ENCODE measurements at places on chromosomes 2 and 18.
A peak's percentile ranks its signal among the peaks of the same experiment; 100 is the strongest.

GRCh38 chr2:70994009-70994698 is 519 bp downstream of the TEX261 start:
- peak; percentile 74 for DNase-seq

DNA sequence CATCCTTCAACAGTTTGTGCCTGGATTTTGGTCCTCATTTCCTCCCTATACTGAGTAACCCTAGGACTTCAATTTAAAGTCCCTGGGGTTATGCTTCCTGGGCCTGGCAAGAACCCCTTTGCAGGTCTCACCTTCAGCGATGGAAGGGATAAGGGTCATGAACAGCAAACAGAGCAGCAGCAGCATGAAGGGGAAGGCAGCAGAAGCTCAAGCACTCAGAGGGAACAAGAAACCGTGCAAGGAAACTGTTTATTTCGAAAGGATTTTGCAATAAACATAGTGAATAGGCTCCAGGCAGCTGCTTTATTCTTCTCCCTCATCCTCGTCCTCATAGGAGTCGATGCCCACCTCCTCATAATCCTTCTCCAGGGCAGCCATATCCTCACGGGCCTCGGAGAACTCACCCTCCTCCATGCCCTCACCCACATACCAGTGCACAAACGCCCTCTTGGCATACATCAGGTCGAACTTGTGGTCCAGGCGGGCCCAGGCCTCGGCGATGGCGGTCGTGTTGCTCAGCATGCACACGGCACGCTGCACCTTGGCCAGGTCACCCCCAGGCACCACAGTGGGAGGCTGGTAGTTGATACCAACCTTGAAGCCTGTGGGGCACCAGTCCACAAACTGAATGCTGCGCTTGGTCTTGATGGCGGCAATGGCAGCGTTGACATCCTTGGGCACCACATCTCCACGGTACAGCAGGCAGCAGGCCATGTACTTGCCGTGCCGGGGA is 2.8 kb upstream of the TUBA4B start:
- no peak for DNase-seq

DNA sequence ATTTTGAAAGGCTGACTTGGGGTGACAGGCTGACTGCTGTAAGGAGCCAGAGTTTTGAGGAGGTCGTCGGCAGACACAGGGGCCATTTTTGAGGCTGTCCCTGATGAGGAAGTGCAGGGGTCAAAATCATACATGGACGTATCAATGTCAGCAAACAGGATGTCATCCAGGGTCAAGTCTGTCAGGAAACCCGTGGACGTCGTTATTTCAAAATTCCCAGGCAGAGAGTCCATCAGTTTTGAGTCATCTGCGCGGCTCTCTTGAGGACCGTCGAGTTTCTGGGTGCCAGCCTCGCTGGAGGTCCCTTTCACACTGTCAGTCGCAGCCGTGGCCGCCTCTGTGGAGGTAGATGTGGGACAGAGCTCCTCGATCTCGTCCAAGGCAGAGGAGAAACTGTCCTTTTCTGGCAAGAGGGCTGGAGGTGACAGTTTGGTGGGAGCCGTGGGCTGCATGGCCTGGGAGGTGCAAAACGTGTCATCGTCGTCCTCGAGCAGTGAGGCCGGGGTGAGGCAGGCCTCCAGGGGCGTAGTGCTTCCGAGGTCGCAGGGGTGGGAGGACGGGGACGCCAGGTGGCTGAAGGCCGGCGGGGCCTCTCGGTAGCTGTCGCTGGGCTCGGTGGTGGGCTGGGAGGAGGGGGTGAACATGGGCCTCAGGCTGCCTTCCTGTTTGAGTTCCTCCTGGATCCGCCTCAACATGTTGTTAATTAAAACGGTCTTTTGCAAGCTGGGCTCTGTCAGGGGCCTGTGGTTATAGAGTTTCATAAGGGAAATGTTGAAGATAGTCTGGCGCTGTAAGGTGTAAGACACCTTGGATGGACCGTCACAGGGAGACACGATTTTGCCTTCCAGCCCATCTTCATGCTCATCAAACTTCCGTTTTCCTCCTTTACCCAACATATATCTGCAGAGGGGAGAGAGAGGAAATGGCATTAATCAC is 17.5 kb downstream of the SERTAD2 start:
- DNase-seq: peak; percentile 25

GRCh38 chr2:15145919-15146318 is 415.2 kb downstream of the NBAS start:
- peak; percentile 37 for DNase-seq

DNA sequence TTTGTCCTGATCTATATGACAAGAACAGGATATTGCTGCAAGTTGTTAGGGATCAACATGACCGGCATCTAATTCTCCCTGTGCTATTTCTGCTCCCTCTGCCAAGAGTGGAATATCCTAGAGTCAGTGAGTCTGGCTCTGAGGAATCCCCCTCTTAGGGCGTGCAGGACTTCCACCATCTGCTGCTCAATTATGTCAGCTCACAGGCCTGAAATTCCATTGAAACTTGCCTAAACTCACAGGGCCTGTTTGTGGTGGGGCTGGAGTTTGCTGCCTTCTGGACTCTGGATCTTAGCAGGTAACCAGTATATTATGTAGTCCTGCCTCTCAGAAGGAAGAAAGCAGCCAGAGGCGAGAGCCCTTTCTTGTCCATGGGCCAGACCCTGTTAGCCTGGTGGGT is 323.0 kb downstream of the TSN start:
- no peak for DNase-seq

DNA sequence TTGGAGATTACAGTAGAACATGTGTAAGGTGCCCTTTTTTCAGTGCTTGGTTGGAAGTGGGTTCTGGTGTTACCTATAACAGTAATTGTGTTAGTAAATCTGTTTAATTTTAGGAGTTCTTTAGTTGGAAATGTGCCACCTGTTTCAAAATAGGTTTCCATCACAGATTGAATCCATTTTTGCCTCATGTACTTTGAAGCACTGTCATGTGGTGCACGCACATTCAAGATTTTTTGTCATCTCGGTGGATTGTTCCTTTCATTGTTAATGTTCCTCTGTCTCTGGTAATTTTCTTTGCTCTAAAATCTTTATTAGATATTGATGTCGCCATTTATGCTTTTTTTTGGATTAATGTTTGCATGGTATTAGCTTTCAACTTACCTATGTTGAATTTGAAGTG is 1.3 kb downstream of the ATP9B start:
- no peak for DNase-seq

GRCh38 chr2:100247256-100248043 is 74.9 kb downstream of the LONRF2 start:
- no peak for DNase-seq

DNA sequence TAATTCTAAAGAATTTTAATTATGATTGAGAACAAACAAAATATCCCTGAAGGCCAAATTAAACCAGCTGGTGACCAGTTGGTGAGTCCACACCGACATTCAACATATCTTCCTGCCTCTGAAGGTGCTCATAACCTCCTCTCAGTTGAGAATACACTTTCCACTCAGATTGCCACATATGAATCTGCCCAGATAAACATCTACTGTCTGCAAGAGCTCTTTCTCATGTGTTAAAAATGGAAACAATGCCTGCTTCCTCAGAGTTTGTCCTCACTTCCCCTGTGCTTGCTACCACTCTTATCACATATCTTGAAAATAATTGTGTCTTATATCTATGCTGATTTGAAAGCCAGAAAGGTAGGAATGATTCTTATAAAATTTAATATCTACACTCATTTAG is 177.7 kb upstream of the GULP1 start:
- DNase-seq: no peak

DNA sequence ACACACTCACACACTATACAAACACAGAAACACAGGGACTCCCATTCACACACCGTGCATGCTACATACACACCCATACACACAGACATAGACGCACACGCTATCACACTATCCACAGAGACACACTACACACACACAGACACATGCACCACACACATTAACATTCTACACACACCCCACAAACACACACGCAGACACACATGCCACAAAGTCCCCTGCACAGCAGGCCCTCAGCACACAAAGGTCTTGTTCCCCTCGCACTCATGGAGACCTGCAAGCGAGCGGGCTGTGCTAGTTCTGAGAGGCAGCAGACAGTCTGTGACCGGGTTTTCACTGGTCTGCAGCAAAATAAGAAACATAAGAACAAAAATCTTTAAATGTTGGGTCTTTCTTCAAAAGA is 429.6 kb upstream of the SALL3 start:
- DNase-seq: no peak

DNA sequence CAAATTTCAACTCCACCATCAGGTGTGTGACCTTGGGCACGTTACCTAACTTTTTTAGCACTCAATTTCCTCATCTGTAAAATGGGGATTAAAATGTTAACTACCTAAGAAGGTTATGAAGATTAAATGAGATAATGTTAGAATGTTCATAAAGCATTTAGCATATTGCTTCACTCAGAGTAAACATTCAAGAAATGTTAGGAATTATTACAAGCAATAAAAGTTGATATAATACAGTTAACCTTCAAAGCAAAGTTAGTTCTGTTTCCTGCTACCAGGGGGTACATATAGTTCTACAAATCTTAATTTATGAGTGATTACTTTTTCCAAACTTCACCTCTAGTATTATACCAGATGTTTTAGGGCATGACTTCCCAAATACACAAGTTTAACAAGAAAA is 254.2 kb downstream of the PDE11A start:
- DNase-seq: no peak

DNA sequence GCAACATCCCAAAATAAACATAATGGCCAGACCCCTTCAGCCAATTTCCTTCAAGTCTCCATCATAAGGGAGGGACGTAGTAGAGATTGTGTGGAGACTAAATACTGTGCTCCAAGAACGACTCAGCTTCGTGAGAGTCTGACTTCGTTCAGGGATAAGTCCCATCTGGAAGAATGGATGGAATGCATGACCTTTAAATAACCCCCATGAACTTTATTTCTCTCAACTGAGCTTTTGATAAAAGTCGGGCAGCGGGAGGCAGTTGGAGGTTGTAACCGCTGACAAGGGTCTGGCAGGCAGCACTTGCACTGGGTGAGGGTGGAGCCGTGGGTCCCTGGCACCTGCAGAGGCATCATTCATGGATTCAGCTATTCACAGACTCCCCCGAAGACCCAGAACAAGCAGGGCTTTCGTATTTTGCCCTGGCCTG is 115.9 kb downstream of the ZFP36L2 start:
- no peak for DNase-seq

GRCh38 chr2:43898838-43899346 is 60.1 kb downstream of the ABCG8 start:
- no peak for DNase-seq

DNA sequence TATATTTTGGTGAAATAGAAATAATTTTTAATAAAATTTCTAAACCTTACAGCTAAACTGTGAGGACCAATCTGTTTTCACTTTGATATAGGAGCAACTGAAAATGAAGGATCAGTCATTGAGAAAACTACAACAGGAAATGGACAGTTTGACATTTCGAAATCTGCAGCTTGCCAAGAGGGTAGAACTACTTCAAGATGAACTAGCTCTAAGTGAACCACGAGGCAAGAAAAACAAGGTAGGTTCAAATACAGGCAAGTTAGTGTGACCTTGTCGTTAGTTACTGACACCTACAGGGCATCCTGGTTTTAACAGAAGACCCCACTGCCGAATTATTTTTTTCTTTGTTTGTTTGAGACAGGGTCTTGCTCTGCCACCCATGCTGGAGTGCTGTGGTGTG is 75.5 kb upstream of the STON1 start:
- no peak for DNase-seq

DNA sequence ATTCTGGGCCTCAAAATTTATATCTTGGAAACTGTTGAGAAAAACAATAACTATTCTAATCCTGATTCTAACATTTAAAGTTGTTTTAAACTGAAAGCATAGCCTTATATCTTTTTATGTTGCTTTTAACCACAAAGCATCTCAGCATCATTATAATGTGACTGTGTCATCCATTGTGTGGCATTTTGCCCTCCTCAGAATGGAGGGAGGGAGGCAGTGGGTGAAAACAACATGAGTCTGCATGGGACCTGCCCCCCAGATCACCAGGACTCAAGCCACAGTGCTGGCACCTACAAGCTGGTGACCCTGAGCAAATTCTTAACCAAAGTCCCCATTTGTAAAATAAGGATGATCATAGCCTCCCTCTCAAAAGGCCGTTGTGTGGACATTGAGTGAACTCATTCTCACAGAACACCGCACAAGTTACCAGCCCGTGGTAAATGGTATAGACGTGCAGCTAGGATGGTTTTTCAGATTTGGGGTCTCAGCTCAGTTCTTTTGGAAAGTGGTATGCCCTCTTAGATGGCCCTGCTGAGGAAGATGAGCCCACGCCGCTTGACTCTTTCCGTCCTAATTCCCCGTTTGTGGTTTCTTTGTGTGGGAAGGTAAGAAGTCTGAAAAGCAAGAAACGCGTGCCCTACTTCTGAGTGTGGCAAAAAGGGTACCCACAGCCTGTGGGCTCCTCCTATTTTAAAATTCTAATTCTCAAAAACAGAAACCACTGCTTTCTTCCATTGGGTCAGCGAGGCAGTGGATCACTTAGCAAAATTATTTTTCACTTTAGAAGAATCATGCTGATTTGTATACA is 305.0 kb upstream of the ID2 start:
- DNase-seq: peak; percentile 30

GRCh38 chr2:162175714-162176113 is 23.7 kb upstream of the GCG start:
- no peak for DNase-seq

DNA sequence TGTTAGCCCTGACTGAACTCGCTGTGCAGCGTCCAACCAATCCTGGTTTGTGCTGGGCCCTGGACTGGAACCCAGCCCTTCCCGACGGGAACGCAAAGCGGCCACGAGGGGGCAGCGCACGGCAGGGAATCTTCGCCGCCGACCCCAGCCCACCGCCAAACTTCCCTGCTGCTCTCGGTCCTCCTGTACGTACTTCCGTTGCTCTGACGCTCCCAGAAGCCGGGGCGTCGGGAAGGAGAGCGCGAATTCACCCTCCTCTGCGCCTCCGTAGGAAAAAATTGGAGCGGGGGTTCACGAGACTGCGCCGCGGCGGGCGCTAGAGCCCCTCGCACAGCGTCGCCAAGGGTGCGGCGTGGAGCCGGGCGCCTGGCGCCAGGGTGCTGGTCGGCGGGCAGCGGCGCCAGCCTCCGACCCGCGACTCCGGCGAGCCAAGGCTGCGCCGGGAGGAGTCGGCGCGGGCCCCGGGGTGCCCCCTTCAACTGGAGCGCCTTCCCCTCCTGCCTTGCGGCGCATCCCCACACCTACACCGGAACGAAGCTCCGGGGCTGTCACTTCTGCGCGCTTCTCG is 873 bp upstream of the SH3RF3 start:
- peak; percentile 83 for DNase-seq

GRCh38 chr2:196992466-196992865 is 66.0 kb upstream of the PGAP1 start:
- no peak for DNase-seq

- DNase-seq: no peak
Observed at GRCh38 chr2:64613276-64613675, 40.4 kb downstream of the SERTAD2 start.

GRCh38 chr18:4878480-4878879 is 318.6 kb downstream of the AKAIN1 start:
- DNase-seq: no peak

GRCh38 chr2:203489531-203489930 is 45.6 kb downstream of the RAPH1 start:
- no peak for DNase-seq

- no peak for DNase-seq
Observed at GRCh38 chr2:59540864-59541263, 1012.6 kb downstream of the BCL11A start.

GRCh38 chr2:46485002-46485401 is 5.6 kb downstream of the TMEM247 start:
- no peak for DNase-seq
